ENCODE measurements at places on chromosomes 1 and 21.
A peak's percentile ranks its signal among the peaks of the same experiment; 100 is the strongest.

DNA sequence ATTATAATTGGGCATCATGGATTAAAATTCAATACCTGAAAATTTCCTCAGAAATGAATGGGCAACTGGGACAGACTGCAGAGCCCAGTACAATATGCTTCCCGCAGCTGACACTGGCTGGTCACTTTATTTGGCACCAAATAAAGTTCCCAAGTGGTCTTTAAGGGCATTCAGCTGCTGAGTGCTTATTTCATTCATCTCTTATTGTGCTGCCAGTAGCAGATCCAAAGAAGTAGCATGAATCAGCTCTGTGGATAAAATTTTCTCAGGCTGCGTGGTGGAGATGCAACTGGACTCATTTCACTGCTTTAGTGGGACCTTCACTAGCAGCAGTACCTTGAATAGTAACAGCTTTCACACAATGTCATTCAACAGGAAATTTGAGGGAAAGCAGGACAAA is 226.3 kb upstream of the ADGRL2 start:
- no peak for DNase-seq

- DNase-seq = peak; percentile 28
Observed at GRCh38 chr1:3668585-3669300, 16.4 kb downstream of the TP73 start.

DNA sequence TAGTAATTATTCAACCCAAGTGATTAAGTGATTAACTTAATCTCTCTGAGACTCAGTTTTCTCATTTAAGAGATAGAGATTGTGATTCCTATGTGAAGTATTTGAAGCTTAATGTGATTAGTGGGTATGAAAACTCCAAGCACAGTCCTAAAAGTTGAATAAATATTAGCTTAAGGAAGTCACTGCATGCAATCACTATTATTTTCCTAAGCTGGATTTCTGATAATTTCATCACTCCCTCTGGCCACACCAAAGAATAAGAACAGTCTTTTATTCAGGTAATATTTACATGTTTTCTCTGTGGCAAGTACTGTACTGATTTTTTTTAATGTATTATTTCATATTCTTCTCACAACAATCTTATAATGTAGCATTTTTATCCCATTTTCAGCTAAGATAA is 31.1 kb downstream of the CD55 start:
- no peak for DNase-seq

DNA sequence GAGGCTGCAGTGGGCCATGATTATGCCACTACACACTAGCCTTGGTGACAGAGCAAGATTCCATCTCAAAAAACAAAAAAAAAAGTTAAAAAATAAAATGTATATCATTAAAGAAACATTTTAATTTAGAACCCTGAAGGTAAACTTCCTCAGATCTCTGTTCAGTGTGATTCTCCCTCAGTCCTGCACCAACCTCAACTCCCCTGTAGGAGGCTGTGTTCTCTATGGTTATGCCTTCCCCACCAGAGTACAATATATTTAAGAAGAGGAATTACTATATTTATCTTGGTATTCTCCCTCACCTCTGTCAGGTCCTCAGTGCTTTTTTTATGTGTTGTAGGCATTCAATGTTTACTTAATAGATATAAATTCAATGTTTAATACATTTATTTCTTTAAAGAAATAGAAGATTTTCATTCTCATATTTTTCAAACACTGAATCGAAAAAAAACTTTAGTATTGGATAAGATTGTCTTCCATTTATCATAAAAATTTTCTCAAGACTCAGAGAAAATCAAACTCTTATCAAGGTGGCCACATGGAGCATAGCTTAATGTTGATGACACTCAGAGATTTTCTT is 4.8 kb upstream of the LRRC8B start:
- DNase-seq = peak; percentile 22

DNA sequence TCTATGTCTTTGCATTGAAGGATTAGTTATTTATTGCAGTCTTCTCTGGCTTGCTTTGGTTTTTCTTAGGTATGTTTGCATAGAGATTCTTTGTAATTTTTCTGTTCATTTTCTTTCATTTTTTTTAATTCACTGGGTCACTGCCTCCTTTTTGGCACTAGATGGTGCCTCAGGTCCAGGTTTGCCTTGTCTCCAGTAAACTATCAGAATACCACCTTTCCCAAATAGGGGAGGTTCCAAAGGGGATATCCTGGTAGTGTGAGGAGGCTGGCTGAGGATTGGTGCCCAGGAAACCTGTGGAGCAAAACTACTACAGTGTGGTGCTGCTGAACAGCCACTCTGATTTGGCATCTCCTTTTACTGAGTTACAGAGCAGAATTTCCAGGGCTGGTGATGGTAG is 257.1 kb downstream of the KCTD3 start:
- peak; percentile 42 for DNase-seq

DNA sequence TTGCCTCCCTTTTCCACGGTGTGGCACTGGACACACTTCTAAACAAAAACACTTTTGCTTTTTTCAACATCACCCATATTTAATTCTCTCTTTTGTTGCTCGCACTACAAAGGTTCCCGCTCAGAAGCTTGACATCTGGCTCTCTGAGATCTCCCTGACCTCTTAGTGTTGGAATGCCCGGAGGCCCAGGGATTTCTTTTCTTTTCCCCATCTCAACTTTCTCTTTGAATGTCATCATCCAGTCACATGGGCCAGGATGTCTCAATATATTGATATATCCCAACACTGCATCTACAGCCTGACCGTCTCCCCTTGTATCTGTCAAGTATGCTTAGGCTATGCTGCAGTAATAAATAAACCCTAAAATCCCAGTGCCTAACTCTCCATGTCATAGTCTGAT is 54.3 kb upstream of the DESI2 start:
- DNase-seq = peak; percentile 24

GRCh38 chr1:7702365-7702764 is 68.7 kb upstream of the VAMP3 start:
- no peak for DNase-seq

- peak; percentile 31 for DNase-seq
Observed at GRCh38 chr1:92916899-92917298, 44.4 kb downstream of the DIPK1A start.

DNA sequence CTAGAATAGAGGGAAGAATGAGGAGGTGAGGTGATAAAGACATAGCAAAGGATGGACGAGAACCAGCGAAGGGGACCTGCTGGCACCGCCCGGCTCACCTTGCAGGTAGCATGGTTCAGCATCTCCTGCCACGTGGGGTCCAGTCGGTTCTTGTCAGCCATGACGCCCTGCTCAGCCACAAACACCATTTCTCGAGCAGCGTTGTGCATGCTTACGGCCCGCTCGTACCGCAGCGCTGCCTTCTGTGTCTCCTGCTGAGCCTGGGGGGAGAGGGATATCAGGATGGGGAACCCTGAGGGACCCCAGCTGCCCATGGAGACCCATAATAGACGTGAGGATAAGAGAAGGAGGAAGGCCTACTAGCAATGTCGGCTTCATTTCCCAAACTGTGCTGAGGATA is 11.4 kb downstream of the SH3BP5L start:
- DNase-seq = no peak

- DNase-seq = no peak
Observed at GRCh38 chr1:237580726-237581125, 310.0 kb downstream of the ZP4 start.

DNA sequence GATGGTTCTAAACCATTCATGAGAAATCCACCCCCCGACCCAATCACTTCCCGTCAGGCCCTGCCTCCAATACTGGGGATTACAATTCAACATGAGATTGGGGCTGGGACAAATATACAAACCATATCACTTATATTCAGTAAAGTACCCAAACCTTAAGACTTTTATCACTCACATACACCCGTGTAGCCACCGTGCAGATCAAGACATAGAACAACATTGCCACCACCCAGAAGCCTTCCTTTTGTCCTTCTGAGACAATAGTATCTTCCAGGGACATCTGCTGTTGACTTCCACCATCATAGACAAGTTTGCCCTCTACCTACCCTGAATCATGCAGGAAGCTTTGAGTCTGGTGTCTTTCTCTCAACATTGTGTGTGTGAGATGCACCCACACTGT is 37.5 kb downstream of the CLIC6 start:
- no peak for DNase-seq

DNA sequence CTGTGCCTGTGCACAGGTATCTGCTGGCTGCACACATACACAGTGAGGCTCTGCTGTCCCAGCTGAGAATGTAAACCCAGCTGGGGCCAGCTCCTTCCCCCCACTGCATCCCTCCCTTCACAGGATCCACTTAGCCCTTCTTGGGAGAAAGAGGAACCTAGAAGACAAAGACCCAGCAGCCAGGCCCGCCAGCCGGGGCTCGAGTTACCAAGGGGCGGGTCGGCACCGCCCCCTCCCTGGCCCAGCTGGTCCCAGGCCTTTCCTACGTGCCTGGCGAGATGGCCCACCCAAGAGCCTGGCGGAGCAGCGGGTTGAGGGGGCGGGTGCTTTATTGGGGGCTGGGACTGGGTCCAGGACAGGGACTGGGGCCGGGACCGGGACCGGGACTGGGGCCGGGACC is 2.1 kb downstream of the SH3BGRL3 start:
- no peak for DNase-seq

DNA sequence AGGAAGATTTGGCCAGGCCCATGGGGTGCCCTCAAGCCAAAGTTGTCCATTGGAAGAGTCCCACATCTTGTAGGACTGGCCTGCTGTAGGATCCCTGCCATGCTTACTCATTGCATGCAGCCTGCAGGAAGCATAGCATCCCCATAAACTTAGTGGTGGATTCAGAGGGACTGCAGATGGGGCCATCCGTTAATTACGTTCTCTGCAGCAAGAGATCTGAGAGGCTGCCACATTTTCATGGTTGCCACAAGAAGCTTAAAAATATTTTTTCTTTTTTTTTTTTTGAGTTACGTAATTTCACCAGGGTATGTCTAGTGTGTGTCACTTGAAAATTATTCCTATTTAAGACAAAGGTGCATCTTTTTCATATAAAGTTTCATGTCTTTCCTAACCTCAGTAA is 329.7 kb upstream of the USP24 start:
- peak; percentile 9 for DNase-seq

- peak; percentile 20 for DNase-seq
Observed at GRCh38 chr1:223363856-223364684, at the start of gene SUSD4. Gene SUSD4, minus strand, starts transcription at chr1:223364176. Its CDS starts 751 bp downstream, at chr1:223363425.

DNA sequence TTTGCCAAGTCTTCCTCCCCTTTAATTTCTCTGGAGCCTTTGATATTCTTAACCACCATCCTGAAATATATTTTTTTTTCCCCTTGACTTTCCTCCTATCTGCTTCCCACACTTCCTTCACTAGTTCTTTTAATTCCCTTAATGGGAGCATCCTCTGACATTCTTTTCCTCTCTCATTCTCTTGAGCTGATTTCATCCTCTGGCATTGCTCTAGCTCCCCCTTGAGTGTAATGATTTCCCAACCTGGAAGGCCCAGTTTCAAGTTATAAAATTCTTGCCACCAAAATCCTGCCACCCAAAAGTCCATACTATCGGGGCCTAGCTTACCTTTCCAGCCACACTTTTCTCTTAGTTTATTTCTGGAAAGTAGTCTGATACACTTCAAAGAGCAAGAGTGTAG is 39.5 kb upstream of the UBE2U start:
- DNase-seq = peak; percentile 50

DNA sequence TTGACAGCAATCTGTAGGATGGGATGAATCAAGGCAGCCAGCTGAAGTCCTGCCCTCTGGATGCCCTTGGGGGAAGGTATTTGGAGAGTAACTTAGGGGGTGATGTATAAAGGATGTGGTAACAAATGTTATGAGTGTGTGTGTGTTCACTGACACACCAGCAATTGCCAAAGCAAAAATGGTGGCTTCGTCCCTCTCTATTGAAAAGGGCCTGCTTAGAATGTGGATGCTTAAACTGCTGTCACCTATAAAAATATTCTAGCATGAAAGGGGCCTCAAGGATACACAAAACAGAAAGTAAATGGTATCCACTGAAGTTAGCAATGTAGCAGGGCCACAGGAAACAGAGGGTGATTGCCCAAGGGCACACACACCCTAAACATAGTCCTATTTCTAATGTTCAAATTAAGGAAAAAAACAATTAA is 15.1 kb upstream of the AIM2 start:
- DNase-seq = peak; percentile 67

- DNase-seq = peak; percentile 81
Observed at GRCh38 chr1:18949686-18950400, 6.6 kb downstream of the IFFO2 start.

DNA sequence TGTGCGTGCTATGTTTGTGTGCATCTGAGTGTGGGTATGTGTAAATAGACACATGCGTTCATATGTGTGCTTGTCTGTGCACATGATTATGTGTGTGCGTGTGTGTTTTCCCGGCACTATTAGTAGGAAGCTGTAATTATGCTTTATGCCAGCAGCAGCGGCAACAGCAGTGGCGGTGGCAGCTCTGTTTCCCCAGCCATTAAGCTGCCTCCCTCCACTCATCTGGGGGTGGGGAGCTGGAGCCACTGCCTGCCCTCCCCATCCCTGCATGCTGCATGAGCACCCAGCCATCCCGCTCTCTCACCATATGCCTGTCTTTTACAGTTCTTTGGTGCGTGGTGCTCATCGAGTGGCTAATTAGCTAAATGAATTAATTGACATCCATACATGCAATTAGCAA is 30.5 kb upstream of the ACOT11 start:
- DNase-seq = no peak

- DNase-seq = no peak
Observed at GRCh38 chr1:176926330-176927086, 238.0 kb downstream of the ASTN1 start.

DNA sequence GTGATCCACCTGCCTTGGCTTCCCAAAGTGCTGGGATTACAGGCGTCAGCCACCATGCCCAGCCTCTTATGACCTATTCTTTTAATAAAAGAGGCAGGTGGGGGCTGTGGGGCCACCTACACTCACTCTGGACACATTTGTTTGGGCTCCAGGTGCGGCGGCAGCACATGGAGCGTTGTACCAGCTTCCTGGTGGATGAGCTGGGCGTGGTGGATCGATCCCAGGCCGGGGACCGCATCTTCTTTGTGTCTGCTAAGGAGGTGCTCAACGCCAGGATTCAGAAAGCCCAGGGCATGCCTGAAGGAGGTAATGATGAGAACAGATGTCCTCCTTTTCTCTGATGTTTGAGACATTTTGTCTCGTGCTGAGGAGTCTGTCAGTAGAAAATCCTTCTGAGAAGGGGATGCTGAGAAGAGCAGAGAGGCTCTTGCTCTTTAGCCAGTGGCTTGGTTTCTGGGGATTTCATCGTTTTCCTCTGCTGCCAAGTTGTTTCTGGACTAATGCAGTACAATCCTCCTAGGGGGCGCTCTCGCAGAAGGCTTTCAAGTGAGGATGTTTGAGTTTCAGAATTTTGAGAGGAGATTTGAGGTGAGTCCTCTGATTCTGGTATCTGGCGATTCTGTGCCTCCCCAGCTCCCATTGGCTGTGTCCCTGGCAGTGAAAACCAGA is 17.9 kb upstream of the MIIP start:
- DNase-seq = peak; percentile 54

GRCh38 chr1:238458899-238459298 is 568.2 kb upstream of the ZP4 start:
- DNase-seq = no peak

All from EL (cell line).